ENCODE measurements at places on chromosomes 5 and 9. TPM values are rescaled to one million over a fixed set of nuclear protein-coding genes. Genes with fewer than 3 reads are reported as not detected.

Gene NUDT12
- total RNA-seq, result 24.6 TPM

Gene SLC36A3
- not detected for total RNA-seq

Gene S100Z
- 0.80 TPM for total RNA-seq

Gene CDKN2B
- total RNA-seq, result 329 TPM

Gene SPARC
- 267 TPM for total RNA-seq

Gene MZB1
- total RNA-seq, result 39.2 TPM

Gene ENTPD8
- total RNA-seq, result 20.7 TPM

Gene TLR4
- 4.0 TPM for total RNA-seq

Gene MVB12B
- 15.7 TPM for total RNA-seq

Gene LIX1
- not detected for total RNA-seq

Gene PROB1
- total RNA-seq, result 0.60 TPM

Gene CNTFR
- 7.2 TPM for total RNA-seq

Gene CORO2A
- 43.3 TPM for total RNA-seq

Gene PCDHGA1
- total RNA-seq, result 0.55 TPM

Gene TERT
- not detected for total RNA-seq

Gene DNAI1
- not detected for total RNA-seq

Gene LECT2
- not detected for total RNA-seq

Gene PCDHB14
- 3.0 TPM for total RNA-seq

Gene PSAT1
- total RNA-seq, result 1.6 TPM

Gene PCDH1
- 176 TPM for total RNA-seq

Gene ADAMTSL2
- 0.64 TPM for total RNA-seq

Gene PCDHGA10
- total RNA-seq, result 6.3 TPM

Gene SLC34A1
- total RNA-seq, result not detected
